Activated CD4-positive, alpha-beta T cell treated with anti-CD3 and anti-CD28 coated beads, Interleukin-2, amount 50 U/mL, for 1 hour (primary cell): ENCODE measurements at places on chromosomes 4 and X.

DNA sequence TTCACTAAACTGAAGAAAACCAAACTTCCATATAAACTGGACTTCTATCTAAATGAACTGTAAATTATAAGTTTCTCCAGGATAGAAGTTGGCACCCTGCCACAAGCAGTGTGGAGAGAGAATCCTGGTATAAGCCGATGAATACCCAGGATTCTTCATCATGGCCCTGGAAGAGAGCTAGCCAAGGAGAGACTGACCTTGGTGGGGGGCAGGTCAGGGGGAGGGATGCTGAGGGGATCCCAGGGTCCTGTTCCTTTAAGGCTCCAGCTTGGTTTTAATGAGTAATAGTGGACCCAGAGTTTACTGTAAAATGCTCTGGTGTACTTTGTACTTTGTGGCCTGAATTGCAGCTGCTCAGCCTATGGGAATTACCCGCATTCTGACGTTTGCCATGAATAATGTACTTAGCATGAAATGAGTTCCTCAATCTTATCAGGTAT lies 16.9 kb downstream of the RASSF6 start:
- DNase-seq = no peak

DNA sequence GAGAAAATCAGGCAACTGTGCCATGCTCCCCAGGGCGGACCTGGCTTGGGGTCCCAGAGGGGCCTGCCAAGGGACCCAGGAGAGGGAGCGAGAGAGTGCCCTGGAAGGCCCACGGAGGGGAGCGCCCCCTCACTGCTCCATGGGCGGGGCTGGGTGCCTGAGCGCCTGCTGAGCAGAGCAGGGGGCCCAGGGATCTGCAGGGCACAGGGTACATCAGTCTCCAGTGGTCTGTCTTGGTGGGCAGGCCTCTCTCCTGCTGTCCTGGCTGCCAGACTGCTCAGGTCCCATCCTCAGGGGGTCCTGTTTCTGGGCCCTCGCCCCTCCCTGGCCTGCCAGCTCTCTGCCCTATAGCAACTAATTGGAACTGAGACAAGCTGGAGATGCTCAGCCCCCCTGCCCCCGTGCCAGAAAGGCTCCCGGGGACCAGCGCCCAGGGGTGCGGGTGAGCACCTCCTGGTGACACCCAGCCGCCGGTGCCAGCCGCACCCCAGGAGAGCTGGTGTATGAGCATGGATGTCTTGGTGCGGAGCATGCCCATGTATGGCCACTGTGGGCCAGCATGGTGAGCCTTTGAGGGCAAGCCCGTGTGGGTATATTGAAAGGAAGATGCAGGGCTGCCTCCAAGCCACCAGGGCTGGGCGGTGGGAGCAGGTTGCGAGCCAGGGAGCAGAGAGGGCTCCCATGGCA lies 1.3 kb downstream of the BGN start:
- DNase-seq = no peak

GRCh38 chr4:159697322-159698283 lies 594.7 kb downstream of the RAPGEF2 start:
- no peak for DNase-seq

- DNase-seq = no peak
These were observed 54.4 kb downstream of the KLHL4 start for GRCh38 chrX:87571964-87572363.

DNA sequence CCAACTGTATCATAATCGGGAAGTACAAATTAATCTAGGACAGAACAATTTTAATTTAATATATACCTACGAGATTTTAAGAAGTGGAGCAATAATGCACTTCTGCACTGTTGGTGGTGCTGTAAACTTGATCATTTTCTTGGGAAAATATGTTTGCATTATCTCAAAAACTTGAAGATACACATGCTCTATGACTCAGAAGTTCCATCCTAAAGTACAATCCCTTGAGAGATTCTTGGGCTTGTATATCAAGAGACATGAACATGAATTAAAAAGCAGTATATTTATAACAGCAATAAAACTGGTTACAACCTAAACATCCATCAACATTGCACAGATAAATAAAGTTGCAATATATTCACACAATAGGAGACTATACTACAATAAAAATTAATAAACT lies 168.8 kb downstream of the CLCN4 start:
- DNase-seq = no peak

DNA sequence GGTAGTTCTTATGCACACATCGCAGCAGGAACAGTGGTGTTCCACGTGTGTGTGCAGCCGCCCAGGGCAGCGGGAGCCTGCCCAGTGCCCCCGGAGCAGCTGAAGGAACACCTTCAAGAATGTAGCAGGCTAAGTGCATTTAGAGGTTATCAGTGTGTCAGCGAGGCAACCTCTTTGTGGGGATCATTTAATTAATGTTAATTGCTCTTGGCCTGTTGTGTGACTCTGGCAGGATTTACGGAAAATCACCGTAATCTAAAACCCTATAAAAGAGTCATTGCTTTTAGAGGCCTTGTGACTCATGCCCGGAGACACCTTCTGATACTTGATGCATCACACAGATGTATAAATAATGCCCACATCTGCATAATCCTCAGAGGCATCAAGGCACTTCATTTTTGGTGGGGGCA lies 47.3 kb upstream of the GATB start:
- no peak for DNase-seq

DNA sequence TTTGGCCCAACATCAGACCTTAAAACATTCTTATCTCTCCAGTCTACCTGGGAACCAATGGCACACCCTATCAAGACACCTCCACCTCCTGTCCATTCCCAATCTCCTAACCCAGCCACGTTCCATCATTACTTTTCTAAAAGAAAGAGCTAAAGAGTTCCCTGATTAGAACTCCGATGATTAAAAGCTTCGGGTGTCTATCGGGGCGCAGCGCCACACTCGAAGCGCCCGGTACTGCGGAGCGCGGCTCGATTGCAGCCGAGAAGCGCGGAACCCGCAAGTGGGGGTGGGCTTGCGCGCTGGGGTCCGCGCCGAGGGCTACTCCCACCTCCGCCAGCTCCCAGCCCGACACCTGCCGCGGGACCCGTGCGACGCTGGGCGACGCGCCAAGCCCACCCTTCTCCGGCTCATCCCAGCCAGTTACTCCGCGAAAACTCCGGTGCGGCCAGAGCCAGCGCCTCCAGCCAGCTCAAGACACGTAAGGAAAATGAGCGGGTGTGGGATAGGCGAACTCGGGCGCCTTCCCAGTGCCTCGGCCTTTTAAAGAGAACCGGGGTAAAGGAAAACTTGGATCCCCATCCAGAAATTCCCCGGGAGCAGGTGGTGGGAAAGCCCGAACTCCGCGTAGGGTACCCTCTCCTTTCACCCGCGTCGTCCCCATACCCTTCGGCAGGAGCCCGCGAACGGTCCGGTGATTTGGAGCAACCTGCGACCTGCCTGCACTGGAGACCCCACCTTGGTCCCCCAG lies 593 bp downstream of the NPY1R start:
- no peak for DNase-seq

DNA sequence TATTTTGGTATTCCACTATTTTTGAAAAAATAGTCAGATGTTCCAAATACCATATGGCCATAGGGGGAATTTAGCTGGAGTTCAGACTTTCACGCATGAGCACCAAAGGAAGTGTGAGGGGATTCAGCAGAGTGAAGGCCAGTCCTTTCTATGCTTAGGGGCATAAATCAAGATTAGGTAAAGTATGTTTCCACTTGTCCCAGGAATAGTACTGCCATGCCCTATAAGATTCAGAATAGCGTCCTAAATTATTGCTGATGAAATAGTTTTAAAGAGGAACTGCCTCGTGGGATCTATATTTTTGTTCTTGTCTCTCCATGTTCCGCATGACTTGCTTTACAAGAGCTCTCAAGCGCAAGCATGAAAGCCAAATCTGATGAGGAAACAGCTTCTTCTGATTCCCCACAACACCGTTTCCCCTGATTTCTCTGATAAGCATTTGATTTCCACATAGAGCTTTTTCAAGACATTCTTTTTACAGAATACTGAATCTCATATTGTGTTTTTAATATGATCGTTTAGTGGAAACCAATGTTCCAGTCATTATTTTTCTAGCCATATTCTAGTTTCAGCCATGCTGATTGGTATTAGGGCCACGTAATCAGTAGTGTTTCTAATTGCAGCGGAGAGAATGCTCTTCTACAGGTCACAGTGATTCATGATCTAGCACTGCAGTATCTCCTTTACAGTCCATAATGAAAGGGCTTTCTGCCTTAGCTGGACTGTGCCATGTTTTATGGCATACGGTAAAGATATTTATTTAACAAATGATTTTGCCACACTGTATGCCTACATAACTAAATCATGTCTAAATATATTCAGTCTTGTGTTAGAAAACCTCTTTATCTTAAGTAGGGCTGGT lies 492.3 kb downstream of the CENPC start:
- DNase-seq = no peak

DNA sequence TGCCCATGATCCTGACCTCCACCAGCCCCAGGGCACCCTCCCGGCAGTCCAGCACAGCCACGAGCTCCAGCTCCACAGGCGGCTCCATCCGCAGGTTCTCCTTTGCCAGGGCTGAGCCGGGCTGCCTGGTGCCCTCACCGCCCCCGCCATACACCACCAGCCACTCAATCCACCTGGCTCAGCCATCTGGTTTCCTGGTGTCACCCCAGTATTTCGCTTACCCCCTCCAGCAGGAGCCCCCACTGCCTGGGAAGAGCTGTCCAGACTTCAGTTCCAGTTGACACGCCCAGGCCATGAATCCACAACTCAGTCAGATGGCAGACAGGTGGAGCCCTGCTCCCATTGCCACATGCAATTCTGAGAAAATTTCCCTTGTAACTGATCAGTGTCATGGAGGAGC lies 3.9 kb downstream of the SHISA3 start:
- DNase-seq = no peak
